NCI-H524 treated with DMSO at 0.1 percent for 48 hours (cell line): ENCODE measurements at places on chromosomes 2 and 18.

GRCh38 chr2:231684314-231685223 lies 23.8 kb upstream of the PTMA start:
- peak; percentile 13 for DNase-seq

DNA sequence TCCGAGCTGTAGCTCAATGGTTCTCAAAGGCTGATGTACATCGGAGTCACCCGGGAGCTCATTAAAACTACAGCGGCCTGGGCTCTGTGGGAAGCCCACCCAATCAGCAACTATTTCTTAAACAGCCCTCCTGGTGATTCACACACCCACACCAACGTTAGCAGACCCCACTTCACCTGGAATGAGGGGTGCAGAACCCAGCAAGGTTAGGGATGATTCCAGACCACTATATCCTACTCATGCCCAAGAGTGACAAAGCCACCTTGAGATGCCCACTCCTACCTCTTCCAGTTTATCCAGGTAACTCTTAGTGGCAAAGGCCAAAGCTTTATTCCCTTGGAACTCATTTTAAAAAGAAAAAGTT lies 149.7 kb downstream of the RHBDD1 start:
- no peak for DNase-seq

DNA sequence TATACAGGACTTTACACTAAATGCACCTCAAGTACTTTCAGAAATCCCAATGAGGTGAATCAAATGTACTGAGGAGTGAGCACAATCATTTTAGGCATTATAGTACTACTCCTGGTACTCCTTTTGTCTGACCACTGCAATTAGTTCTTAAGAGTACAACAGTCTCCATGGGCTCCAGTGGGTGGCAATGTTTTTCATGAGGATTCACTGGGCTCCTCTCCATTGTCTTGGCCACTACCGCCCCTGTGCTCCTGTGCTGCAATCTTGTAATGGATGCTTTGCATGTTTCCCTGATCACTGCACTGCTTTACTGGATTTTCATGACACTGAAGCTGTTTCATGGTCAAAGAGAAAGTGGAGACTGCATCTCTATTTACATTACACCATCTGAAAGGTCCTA lies 268.5 kb upstream of the ZSWIM2 start:
- DNase-seq, result no peak

GRCh38 chr2:95208106-95208505 lies 785 bp downstream of the ZNF892 start:
- no peak for DNase-seq

DNA sequence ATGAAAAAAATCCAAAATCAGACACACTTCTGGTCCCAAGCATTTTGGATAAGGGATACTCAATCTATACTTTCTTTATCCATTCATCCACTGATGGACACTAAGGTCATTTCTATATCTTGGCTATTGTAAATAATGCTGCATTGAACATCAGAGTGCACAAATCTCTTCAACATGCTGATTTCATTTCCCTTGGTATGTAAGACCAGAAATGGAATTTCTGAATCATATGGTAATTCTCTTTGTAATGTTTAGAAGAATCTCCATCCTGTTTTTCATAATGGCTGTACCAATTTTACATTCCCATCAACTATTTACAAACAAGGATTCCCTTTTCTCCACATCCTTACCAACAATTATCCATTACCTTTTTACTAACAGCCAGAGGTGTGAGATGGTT lies 33.7 kb upstream of the MCM6 start:
- no peak for DNase-seq

DNA sequence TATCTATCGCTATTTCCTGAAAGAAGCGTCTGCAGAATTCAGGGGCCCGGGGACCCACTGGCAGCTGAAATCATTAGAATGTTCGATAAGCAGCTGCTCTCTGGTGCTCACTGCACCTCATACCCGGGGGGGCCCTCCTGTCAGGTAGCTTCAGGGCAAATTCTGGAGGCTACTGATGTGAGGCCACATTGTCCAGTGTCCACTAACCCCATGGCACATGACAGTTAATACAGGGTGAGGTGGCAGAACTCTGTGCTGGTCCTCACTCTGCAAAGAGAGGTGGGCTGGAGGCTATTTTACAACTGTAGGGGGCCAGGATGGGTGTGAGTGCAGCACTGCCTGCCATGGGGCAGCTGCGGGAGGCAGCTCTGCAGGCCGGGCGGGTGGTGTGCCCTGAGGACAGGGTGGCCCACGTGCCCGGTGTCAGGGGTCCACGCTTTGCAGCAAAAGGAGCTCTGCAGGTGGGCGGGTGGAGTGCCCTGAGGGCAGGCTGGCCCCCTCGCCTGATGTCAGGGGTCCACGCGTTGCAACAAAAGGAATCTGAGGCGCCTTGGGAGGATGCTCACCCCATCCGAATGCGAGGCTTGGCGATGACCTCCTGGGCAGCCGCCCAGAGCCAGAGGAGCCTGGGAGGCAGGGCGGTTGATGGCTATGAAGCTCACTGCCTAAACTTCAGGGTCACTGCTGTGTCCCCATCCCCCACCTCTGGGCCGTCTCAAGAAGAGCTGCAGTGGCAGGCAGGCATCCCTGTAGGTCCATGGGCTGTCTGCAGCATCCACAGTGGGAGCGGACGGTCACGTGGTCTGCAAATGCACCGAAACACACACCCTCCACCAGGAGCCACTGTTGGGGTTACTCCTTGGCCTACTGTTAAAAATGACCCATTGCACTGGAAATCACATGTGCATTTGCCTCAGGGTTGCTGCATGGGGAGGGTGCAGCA lies 207.0 kb upstream of the SALL3 start:
- no peak for DNase-seq

GRCh38 chr2:65320042-65320725 lies 92.6 kb downstream of the ACTR2 start:
- no peak for DNase-seq

DNA sequence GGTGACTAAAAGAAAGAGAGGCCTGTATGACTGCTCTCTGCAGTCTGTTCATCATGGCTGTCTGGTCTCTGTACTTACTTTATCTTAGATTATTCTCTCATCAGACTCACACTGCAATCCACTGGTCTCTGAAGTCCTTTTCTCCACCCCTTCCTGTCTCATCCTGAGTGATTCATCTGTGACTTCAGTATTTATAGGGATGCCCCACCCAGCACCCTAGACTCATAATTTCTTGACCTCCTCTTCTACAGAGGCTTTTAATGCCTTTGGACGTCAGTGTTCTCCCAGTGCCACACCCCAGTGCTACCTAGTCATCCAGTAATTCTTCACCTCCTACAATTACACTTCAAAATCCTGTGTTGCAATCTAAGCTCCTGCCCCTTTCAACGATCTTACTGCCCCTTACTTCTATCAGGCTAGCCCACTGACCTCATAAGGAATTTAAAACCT lies 14.9 kb upstream of the ITPRID2 start:
- DNase-seq, result no peak

DNA sequence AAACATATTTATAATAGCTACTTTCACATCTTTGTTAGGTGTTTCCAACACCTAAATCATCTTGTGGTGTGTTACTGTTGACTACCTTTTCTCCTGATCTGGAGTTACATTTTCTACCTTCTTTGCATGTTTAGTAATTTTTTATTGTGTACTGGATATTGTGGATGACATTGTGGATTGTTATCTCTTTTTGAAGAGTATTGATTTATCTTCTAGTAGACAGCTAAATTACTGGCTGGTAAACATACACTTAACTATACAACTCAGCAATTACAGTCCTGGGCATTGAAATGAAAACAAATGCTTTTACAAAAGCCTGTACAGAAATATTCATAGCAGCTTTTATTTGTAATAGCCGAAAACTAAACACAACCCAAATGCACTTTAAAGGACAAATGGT lies 150.8 kb downstream of the PTRHD1 start:
- DNase-seq, result no peak

DNA sequence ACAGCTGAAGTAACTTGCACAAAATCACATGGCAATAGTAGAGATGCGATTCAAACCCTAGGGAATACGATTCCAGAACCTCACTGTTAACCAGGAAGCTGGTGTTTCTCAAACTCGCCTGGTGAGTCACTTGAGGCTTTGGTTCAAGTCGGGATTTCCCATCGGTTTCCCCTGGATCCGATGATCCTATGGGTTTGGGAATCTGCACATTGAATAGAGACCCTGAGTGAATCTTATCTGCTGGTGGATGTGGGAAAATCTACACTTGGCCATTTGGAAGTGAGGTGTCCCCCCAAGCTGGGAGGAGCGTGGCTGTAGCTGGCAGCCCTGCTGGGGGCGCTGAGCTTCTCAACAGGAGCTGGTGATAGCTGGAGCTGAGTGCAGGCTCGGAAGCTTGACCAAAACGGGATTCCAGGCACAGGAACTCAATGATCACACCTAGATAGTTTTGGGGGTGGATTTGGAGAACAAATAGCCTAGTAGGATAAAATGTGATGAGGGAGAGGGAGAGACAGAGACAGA lies 135.4 kb downstream of the PRKCE start:
- no peak for DNase-seq

DNA sequence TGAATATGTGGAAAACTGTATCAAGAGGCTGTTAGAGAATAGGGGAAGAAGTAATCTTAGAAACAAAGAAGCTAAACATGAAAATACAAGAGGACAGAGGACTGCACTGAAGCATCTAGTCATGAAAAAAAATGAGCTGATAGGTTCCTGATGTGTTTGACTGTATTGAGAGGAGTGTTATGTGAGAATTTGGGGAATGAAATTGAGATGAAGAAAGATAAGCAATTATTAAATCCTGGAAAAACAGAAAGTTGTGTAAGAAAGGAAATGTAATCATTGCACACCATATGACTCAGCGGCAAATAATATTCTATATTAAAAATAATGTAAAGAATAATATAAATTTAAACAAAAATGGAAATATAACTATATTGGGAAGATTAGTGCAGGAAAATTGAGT lies 71.2 kb downstream of the SEMA4F start:
- no peak for DNase-seq

DNA sequence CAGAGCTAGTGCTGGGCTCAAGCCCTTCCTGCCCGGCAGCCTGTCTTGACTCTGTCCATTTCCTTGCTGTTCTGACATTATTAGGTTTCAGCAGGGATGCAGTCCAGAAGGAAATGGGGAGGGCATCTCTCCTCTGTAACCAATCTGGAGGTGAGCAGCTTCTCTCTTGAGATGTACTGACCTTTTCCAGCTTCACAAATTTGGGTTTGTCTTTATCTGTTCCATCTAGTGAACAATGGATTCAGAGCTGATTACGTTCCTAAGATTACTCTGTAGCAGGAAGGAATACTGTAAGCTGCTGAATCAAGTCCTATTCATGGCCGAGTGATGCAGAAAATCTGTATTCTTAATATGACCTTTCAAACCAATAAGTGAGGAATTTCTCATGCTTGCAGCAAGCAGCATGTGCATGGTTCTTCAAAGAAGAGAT lies 11.0 kb downstream of the PLA2R1 start:
- DNase-seq, result no peak

- DNase-seq, result no peak
Observed at GRCh38 chr2:106034325-106034724, 159.8 kb downstream of the UXS1 start.

- no peak for DNase-seq
Observed at GRCh38 chr2:108392029-108392428, 14.3 kb downstream of the SULT1C4 start.

GRCh38 chr2:124478761-124479160 lies 453.7 kb downstream of the CNTNAP5 start:
- peak; percentile 29 for DNase-seq

- DNase-seq, result no peak
Observed at GRCh38 chr18:56747032-56747658, 96.0 kb downstream of the WDR7 start.

- DNase-seq, result peak; percentile 10
Observed at GRCh38 chr2:191691016-191691735, 13.2 kb downstream of the NABP1 start.

DNA sequence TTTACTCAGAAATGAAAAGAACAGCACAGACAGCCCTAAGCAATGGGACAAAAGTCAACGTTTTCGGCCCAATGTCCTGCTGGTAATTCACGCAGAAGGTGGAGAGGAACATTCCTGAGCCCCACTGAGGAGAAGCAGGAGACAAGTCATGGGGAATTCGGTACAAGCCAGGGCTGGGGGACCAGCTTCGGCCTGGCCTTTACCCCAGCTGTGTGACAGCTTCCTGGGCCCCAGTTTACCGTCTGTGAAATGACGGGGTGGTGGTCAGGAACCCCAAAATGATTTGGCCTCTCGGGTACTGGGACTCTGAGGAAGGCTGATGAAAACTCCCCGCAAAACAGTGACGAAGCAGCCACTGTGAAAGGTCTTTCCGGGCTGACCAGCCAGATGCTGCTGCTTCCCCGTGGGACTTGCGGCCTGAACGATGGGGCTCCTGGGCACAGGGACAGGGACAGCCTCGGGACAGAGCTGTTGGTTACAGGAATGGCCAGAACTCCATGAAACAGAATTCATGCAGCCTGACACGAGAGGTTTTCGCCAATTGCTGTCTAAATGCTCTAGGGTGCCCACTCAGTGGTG lies 21.6 kb downstream of the KIF1A start:
- no peak for DNase-seq

DNA sequence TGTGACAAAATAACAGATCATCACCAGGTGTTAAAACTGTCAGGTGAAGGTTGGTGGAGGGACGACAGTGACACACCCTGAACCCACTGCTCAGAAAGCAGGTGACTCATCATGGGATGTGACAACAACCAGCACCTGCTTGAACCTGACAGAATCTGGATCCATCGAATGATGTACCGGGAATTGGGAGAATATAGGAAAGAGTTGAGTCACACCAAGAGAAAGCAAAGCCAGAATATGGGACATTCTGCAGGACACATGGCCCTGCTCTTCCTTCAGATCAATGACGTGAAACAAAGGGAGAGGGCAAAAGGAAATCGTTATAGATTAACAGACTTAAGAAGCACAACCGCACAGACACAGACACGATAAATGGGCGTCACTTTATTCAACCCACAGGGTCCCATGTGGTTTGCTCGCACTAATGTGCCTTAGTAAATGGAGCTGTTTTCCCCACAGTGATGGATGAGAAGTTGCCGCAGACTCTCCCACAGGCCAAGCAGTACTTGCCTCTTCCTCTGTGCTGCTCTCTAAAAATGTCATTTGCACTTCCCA lies 100.1 kb downstream of the CRACDL start:
- no peak for DNase-seq

GRCh38 chr2:83115155-83115554 lies 1343.9 kb downstream of the SUCLG1 start:
- DNase-seq, result no peak

- DNase-seq, result no peak
Observed at GRCh38 chr2:66561645-66562303, 126.8 kb downstream of the MEIS1 start.

DNA sequence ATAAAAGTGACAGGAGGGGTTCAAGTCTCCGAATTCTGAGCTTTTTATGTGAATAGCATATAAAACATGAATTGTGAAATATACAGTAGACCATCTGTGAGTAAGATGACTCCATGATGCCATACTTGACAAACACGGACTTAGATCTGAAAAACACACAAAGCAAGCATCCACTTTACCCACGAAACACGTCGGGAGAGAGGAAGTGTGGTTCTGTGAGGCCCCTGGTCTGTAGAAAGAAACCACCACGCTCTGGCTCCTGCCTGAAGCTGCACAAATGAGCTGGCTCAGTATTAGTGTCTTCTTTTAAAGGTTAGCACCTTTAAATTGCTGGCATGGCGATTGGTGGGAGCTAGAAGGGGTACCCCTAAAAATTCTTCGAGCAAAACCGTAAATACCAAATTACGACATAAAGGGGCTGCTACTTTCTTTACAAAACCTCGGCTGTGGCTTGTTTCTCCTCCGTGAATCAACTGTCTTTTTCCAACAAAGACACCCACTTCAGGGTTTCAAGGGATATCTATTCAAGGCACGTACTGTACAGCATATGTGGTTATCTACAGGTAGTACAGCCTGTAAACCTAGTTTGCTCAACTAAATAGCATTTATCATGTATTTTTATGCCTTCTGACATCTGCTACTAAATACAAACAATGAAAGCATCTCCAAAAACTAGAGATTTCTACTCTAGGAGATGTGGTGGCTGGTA lies 70.9 kb downstream of the AFF3 start:
- DNase-seq, result no peak
